HEK293T (cell line): ENCODE measurements at places on chromosomes 3 and 15.

DNA sequence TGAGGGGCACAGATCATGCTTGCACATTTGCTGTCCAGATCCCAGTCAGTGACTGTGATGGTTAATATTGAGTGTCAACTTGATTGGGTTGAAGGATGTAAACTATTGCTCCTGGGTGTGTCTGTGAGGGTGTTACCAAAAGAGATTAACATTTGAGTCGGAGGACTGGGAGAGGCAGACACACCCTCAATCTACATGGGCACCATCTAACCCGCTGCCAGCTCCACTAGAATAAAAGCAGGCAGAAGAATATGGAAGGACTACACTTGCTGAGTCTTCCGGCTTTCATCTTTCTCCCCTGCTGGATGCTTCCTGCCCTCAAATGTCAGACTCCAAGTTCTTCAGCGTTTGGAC is 5.1 kb downstream of the GP9 start:
- DNase-seq = no peak

DNA sequence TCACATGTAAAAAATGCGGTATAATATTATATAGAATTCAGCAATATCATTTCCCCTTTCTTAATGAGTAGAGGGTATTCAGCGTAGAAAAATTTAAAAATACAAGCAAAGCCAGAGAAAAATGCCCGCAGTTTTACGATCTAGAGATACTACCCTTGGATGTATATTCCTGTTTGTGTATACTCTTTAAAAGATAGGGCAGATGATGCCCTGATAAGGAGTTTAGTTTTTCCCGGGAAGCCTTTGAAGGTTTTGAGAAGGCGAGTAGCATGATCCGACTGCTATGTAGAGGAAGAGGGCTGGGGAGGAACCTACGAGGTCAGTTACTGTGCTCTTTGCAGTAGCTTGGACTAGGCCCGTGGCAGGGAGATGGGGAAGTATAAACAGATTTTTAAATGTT is 1.2 kb downstream of the YEATS2 start:
- DNase-seq = no peak

DNA sequence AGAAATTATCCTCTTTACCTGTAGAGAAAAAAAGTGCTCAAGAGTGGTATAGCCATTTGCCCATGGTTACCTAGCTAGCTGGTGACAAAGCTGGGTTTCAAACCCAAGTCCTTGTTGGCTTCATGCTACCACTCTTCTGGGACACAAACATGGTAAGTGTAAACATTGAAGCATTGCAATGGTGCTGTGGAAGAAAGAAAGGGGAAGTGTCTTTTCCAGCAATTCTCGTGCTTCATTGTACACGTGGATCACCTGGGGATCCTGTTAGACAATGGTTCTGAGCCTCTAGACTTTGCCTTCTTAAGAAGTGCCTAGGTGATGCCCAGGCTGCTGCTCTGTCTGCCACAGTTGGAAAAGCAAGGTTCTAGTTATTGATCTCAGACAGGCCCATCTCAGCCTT is 134.8 kb upstream of the CTNNB1 start:
- DNase-seq = no peak

DNA sequence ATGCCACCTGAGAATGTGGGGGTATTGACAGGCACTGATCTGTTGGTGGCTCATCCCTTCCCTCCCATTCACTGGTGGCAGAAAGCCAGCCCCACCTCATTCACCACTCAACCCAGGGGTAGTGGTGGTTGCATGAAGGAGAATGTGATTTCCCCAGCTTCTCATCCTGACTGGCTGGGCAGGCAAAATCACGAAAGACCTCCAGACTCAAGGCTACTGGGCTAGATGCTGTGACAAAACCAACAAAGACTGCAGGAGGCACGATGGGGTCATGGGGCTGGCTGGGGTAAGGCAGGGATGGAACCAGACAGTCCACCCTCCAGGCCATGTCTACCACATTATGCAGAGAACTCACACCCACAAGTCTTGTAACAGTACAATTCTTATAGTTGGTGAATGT is 33.9 kb downstream of the FSTL1 start:
- no peak for DNase-seq

GRCh38 chr3:129106866-129107565 is 14.6 kb downstream of the RAB43 start:
- DNase-seq = no peak
